Coronary artery (tissue), 2 donors: ENCODE measurements at places on chromosomes 2 and 18.

GRCh38 chr2:99818842-99819241 lies 323.5 kb downstream of the AFF3 start:
- DNase-seq = no peak

DNA sequence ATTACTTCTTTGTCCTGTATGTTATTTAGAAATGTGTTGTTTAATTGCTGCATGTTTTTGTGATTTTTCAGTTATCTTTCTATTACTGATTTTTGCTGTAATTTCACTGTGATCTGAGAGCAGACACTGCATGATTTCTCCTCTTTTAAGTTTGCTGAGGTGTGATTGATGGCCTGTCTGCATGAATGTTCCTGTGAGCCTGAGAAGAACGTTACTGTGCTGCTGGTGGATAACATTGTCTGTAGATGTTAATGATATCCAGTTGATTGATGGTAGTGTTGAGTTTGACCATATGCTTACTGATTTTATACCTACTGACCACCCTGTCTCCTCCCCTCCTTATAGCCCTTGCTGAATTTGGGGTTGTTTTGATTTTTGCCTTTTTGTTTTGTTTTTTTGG lies 37.4 kb upstream of the KCNG2 start:
- DNase-seq = no peak

GRCh38 chr2:165196411-165196810 lies 7.4 kb downstream of the SCN3A start:
- DNase-seq = no peak

DNA sequence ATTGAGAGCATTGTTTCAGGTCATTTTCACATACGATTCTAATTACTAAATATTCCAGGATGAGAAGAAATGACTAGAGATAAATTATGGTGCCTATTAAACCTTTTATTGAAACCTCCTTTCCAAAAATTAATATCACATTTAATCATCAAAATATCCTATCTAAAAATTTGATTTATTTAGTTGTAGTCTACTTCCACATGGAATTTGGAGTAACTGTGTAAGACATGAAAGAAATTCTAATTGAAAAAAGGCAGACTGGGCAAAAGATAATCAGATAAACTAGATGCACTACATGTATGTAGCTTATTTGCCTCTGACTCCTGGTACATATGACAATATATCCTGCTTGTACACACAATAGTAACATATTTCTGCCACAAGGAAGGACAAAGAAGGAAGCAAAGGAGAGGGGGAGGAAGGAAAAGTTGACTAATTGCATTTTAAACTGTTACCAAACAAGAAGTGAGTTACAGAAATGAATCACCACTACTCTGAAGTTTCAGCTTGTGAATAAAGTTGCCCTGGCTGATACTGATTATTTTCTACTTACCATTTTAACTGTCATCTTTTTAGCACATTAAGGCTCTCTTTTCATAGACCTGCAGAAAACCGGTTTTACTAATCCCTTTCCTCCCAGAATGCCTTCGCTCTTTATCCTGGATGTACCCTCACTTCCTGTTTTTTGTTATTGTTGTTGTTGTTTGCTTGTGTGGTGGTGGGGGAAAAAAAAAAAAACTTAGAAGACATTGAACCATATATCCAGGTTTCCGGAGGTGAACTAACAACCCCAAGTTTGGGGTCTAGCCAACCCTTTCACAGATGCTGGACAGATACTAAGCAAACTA lies 28.4 kb downstream of the NRXN1 start:
- no peak for DNase-seq

DNA sequence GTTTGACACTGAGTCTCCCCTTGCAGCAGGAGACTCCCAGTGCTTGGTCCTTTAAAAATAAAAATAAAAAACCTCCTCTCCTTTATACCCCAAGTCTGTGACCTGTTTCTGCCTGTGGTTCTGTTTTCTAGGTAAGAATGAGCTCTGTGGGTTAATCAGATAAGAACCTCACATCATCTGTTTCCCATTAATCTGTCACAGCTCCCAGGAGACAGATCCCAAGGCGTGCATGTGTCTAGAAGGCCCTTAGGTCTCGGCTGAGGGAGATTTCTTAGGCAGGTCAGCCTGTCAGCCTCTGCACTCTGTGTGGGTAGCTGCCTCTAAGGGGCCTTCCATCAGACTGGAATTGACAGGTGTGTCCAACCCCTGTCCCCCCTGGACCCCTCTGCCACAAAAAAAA lies 80.7 kb downstream of the FHOD3 start:
- peak; percentile 9 for DNase-seq

DNA sequence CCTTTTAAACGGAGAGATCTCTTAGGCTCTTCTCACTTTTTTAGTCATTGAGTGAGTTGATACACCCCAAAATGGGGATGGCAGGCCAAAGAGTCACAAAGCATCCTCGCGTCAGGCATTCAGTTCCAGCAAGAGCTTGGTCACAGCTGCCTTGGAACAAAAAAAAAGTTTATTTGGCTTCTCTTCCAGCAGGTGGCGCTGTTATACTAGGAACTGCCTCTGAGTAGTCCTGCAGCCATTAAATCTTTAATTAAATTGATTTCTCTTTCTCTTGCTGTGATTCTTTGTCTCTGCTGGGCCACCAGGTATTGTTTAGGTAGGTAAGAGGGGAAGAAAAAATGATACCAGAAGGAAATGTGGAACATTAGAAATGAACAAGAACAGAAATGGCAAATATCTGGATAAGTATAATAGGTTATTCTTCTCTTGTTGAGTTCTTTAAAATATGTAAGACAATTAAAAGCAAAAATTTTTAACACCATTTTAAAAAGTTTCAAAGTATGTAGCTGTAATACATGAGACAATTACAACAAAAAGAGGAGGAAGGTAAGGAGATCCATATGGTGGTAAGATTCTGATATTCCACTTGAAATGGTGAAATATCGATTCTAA lies 175.1 kb downstream of the GALNT1 start:
- no peak for DNase-seq

GRCh38 chr2:56197816-56198215 lies 14.0 kb downstream of the CCDC85A start:
- no peak for DNase-seq

DNA sequence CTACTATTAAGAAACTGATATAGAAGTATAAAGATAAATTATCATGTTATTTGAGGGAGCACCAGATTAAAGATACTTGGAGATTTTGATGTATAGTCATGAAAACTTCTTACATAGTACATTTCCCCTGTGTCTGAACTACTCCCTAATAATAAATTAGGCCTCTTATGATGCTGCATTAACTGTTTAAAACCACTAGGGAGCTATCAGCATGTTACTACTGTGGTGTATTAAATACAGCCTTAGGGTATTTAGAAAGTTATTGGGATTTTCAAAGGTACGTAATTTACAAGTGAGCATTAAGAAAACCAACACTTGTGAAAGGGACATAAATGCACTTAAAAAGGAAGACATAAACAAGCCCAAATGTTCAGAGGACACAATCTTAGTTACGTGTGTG lies 714.0 kb downstream of the EPHA4 start:
- DNase-seq = no peak

DNA sequence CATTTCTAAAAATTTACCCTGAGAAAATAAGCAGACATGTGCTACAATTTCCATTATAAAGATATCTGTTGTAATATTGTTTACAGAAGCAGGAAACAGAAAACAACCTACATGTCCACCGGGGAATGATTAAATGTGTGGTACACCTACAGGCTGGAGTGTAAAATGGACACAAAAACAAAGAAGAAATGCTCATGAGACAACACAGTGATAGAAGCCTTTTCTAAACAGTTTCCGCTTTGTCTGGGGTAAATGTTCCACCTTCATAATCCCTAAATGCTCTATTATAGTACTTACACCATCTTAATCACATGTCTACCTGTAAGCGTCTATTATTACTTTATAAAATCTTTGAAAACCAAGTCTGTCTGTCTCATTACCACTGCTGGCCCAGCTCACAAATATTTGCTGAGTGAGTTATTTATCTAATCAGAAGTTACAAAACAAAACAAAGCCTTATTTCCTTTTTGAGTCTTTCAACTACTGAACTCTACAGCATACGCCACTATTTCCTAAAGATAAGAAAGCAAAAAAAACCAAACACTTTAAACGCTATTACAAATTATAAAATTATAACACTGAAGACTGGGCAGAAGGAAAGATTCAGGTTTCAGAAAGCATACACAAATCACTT lies 95.3 kb downstream of the PIGN start:
- DNase-seq = no peak

DNA sequence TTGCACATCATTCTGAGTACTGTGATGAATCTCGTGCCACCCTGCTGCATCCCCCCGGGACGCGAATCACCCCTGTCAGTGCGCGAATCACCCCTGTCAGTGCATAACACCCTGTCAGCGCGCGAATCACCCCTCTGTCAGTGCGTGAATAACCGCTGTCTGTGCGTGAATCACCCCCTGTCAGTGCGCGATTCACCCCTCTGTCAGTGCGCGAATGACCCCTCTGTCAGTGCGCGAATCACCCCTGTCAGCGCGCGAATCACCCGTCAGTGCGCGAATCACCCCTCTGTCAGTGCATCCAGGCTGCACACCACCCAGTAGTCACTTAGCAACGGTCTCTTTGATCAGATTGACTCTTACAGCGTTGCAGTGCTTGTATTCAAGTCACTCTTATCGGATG lies 134.4 kb upstream of the TPO start:
- DNase-seq = no peak
